ENCODE measurements at places on chromosomes 7 and 10.
A peak's percentile ranks its signal among the peaks of the same experiment; 100 is the strongest.

DNA sequence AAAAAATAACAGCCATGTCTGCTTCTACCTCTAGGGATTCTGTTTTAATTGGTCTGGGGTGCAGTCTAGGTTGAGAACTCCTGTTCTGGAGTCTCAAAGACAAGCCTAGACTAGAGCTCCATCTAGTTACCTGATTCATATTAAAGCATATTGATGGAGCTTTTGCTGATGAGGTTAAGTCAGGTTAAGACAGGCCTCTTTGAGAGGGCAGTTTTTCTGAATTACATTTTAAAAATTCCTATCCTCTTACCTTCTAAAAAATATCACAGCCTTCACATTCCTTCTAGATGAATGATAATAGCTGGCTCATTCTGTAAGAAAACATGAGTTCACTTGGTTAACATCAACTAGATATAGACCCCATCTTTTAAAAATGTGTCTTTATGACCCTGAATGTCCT, 28.9 kb downstream of the MGAM start:
- no peak for DNase-seq

DNA sequence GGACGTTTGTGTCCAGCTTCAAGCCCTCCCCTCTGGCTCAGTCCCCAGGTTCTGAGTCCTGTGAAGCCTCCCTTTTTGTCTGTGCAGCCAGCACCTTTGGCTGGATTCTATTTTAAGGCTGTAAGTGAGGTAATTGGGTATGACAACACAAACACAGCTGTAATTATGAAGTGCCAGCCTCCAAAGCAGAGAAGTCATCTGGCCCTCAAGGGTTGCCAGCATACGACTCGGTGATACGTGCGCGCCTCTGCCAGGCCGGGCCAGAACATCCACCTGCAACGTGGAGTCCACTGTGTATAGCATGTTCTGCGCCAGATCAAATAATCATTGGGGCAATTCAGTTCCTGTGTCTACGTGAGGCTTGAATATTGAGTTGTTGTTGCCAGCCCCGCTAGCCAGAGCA, 6.7 kb upstream of the FAM180A start:
- DNase-seq: no peak

GRCh38 chr10:58955615-58956014, 220.8 kb upstream of the PHYHIPL start:
- DNase-seq: no peak

GRCh38 chr10:75924309-75924902, 493.0 kb downstream of the LRMDA start:
- DNase-seq: no peak

DNA sequence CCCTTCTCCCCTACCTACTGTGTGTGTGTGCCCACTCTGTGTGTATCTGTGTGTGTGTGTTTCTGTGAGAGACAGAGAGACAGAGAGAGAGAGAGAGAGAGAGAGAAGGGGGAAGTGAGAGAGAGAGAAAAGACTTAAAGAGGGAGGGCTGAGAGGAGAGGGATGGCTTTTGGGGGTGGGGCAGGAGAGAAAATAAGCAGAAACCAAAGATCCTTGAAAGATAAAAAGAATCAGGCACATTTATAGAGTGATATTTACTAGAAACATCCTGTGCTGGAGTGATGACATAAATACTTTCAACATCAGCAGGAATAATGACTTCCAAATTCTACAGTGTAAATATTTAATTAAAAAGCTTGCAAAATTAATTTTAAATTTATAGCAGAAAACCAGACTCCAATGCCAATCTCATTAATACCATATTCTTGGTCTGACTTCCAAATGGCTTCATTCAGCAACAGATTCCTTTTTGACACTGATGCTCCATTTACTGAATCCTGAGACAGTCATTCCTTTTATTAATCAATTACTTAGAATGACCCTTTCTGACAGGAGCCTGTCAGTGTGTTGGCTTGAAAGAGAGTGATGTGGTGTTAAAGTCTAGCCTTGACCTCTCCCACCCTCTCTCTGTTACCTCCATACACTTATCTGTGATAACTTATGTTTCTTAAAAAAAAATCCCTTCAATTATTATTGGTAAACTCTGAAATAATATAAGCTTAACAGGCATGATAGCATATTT, 41.7 kb upstream of the WNT2 start:
- DNase-seq: no peak

DNA sequence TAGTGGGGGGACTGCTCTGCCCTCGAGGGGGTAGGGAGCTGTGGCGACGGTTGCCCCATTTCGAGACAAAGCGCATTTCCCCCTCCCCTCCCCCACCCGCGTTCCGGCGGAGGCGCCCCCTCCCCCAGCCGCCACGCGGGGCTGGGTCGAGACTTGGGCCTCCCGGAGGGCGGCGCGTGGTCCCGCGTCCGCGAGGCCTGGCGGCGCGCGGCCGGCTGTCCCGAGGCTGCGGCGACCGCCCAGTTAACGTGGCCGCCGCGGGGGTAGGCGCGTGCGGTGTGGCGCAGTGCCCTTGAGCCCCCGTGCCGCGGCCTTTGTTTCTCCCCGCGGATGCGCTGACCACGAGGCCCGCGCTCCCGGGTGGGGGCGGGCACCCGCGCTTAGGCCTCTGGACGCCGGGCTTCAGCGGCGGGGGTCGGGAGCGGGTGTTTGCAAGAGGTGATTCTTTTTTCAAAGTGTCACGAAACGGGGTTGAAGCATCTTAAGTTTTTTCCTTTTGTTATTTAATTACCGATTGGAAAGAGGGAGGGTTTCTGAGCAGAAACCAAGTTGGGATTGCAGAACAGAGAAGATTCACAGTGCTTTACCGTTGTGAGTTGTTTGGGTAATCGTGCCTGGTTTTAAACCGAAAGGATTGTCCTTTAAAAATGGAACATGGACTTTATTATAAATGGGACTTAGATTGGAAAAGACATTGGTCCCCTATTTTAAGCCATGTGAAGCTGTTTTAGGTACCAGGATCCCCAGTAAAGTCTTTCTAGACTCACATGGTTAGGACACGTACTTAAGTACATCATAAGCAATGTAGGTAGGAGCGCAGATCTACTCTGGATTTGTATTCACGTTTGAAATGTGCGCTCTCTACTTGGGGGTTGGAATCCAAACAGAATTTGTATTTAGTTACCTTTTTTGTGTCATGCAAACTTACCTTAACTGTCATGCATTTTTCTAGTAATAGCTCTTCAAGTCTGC, 760 bp downstream of the CBX3 start:
- DNase-seq: no peak

DNA sequence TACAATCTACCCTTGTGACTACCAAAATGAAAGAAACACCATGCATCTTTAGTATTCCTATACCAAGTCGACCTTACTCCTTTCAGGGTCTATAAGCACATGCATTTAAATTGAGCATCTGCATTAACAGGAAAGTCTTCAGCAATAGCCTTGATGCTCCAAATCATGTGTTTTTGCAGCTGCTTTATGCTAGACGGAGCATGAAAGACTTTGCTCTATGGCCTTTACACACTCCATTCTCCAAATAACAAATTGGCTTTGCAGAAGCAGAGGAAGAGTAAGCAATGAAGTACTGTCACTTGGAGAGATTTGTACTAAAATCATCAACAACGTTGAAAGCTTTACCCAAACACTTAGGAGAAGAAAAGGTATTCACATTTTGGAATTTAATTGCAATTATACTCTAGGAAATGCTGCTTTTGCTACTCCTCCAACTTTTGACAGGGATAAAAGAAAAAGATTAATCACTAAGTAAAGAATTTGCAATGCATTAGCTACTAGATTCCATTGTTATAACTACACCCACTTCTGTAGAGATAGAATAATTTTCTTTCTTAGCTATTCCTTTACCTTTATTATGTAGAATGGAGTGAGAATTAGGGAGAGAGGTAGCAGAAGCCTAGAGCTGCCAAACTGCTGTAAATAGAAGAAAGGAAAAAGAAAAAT, 131.8 kb downstream of the SEMA3E start:
- peak; percentile 18 for DNase-seq

DNA sequence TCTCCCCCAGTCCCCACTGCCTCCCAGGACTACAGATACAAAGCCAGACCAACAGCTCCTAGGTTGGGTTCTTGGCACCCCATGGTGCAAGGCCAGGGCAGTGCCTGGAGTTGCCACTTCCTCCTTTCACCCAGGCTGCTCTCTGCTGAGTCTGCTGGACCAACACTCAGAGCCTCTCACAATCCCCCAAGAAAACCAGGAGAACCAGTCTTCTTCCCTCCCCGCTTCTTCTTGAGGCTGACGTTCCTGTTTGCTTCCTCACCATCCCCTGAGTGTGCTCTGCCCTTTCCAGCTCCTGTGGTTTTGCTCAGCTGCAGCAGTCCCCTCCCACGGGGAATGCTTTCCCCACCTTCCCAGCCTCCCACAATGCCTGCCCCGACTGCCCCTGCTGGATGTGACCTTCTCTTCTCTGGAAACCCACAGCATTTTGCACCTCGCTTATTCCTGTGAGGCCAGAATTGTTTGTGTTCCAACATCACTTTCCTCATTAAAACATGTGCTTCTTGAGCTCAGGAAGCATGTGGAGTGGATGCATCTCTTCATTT, 89.9 kb downstream of the GOLGA7B start:
- DNase-seq: no peak

- no peak for DNase-seq
Measured at GRCh38 chr10:21304198-21304597, 221.3 kb downstream of the SKIDA1 start.

DNA sequence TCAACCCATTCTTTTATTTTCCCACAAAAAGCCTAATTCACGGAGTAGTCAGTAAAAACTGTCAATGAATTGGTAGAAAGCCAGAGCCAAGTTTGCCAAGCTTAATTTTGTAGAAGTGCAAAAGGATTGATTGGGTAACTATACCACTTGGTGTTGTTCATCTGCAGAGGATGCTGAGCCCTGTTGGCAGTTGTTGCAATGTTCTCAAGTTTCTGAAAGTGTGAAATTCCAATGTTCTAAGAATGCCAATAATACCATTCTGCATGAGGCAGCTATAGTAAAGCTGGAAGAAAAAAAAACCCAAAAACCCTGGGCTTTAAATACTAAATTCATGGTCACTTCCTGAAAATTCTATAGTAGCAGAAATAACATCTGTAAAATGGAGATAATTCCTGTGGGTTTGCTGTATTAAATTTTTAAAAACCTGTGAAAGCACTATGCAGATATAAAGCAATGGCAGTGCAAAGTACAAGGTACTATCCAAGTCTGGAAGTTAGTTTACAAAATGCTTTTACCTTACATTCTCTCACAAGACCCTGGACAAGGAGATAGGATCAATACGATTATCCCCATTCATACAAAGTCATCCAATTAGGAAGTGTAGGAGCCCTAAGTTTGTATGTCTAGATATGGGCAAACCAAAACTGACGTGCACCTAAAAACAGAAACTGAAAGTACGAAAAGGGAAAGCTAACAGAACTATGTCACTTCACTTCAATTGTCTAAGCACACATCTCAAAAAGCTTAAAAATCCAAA, 6.0 kb upstream of the PON1 start:
- no peak for DNase-seq

DNA sequence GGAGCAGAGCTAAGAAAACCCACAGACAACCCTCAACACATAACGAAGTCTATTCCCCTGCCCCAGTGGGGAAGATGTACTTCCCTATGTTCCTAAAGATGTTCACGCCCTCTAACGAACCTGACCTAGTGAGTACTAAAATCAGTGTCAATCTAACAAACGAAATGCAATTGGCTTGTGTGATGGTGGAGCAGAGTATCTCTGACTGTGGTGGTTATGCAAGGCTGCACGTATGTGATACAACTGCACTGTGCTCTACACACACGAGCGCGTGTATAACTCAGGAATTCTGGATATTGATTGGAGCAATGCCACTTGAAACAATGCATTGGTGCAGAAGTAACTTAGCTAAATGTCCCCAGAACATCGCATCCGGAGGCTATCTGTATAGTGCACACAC, 1.3 kb downstream of the ANKRD16 start:
- DNase-seq: no peak

GRCh38 chr7:88321694-88322093, 15.0 kb upstream of the STEAP4 start:
- DNase-seq: no peak

DNA sequence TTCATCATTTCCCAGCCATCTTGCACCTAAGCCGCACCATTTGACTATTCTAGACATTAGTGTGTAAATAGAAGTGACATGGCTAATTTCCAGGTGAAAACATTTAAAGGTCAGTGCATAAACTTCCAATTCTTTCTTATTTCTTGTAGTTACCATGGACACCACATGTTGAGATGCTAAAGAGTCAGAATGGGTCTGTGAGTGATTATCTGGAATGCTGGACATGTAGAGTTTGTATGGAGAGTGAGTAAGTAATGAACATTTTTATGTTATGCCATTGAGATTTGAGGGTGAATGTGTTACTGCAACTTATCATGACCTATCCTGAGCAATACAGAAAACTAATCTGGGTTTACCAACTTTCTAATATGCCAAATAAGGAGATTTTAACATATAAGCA, 60.4 kb downstream of the MEOX2 start:
- DNase-seq: no peak

DNA sequence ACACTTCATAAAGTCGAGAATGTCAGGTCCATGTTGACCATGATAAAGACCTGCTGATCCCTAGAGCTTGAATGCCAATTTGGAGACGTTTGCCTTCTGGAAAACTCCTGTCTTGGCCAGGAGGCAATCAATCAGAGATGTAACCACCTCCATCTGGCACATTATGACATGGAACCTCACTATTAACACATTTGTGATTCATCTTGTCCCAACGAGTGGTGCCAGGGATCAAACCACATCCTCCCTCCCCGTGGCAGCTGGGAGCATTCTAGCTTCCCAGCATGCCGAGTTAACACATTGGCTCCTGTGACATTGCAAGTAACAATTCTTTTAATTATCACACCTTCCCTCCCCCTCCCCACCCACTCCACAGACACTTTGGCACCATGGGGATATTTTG, 84.0 kb upstream of the PPP1R17 start:
- no peak for DNase-seq

DNA sequence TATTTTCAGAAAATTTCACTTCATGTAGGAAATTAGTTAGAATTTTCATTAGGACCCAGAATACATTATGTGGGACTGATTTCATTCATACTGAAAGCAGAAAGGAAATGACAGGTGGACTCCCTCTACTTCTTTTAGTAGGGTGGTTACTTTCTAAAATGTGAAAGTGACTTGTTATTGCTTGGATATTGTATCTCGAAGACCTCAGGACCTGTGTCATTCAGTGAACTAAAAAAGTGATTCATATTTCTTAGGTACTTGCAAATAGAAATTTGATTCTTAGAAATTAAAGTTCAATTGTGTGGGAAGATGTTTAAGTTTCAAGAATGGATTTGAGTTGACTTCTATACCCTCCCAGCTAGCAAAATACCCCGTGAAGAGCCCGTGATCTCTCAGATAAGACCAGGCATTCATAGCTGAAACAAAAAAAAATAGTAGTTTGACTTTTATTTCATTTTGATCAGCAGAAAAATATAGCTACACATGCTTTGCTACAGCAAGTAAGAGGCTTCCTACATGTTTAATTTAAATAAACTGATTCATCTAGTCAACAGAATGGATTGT, 1037.1 kb downstream of the GATA3 start:
- DNase-seq: no peak

- DNase-seq: no peak
Measured at GRCh38 chr7:77558284-77558967, 21.3 kb downstream of the PTPN12 start.

GRCh38 chr7:152923711-152924110, 164.2 kb downstream of the ACTR3B start:
- DNase-seq: no peak
